ENCODE measurements at places on chromosomes 7 and 10.

DNA sequence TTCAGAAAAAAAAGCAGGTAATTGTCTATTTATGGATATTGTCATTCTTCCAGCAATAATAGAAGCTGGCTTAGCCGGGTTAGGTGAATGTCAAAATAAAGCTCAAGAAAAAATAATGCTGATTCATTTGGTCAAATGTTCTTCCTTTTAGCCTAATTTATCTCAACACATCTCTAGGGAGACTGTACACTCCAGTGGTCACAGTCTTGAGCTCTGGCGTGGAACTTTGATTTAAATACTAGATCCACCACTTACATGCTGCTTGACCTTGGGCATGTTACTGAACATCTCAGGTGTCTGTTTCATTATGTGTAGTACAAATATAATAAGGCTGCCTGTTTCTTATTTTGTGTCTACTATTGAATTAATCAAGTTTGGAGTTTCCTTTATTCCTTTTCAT is 22.0 kb downstream of the PRTFDC1 start:
- no peak for DNase-seq

DNA sequence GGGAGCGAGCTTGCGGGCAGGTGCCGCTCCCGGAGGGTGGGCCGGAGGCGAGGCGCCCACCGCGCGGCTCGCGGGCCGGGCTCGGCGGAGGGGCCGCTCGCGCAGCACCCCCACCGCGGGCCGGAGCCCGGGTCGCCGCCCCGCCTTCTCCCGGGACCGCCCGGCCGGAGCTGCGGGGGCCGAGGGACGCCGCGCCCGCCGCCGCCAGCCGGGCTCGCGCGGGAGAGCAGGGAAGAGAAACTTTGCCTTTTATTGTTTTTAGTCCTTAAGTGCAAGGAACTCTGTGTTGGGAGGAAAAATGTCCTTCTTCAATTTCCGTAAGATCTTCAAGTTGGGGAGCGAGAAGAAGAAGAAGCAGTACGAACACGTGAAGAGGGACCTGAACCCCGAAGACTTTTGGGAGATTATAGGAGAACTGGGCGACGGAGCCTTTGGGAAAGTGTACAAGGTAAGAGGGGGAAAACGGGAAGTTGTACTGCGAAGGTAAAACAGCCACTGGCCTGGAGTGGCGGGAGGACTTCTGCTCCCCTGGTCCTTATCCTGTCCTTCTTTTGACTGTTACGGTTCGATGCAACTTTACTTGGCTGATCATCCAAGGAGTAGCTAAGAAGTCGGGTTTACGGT is 620 bp downstream of the SLK start:
- DNase-seq: peak; percentile 70

DNA sequence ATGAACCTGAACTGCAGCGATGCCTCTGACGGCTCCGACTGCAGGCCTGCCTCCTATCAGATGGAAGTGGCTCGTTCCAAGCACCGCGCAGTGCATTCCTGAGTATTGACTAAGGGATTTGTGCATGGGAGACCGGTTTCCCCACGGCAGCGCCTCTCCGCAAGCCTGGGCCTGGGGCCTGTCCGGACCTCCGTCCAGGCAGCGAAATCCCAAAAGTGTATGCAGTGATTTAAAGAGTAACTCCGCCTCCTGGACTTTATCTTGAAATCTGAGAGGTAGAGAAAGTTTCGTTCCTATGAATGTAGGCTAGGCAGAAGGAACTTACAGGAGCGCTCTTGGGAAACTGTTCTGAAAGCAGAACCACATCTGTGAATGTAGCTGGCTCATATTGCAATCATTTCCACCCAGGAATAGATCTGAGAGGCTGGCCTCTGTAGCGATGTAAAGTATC is 106.2 kb upstream of the CELF2 start:
- DNase-seq: no peak

- DNase-seq: no peak
Observed at GRCh38 chr7:101243646-101244374, 1.1 kb downstream of the FIS1 start.

DNA sequence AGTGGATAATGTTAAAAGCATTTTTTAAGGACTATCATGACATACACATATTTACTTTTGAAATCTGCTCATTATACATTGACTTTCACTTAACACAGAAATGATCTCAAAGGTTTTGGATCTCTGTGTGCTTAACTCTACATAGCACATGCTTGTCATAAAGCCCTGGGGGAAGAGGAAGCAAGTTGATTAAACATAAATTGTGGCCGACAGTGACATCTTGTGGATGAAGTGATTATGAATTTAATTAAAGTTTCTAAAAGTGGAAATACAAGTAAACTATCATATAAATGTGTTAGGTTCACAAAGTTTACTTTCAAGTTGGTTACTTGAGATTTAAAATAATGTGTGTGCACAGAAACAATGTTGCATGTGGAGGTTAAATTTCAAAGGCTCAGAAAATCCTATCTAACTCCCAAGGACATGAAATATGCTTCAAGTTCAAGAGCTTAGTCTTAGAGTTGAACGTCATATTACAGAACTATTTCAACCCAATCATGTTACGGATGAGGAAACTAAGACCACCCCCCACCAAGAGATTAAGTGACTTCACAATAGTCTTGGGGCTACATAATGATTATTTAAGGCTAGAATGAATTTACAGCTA is 1247.8 kb downstream of the GATA3 start:
- DNase-seq: peak; percentile 88

DNA sequence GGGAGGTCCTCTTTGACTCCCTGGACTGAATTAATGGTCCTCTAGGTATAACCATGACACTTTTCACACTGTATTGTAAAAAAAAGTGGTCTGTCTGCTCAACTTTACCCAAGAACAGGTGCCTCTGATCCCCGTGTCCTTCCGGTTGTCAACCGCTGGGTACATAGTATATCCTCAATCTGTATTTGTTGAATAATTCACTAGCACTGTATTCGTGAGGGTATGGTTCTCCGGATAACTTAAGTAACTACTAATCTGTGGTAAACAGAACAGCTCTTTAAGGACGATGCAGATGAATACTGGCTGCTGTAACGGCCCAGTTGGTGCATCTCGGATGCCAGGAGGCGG is 472 bp upstream of the ADAM22 start:
- no peak for DNase-seq

DNA sequence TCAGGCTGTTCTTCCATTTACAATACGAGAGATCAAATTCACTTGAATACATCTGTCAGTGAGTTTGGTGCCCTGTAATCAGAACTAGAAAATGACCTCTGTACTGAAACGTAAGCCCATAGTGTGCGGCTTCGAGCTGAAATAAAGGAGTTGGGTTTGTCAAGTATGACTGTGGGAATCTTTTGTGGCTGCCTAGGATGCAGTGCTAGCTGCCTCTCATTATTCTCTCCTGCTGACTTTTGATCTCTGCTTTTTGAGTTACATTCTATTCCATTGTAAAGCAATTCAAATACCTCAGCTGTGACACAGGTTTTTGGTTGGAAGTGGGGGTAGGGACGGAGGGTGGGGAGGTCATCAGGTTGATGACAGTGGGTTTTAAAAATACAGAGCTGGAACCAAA is 40.4 kb downstream of the ICA1 start:
- no peak for DNase-seq

DNA sequence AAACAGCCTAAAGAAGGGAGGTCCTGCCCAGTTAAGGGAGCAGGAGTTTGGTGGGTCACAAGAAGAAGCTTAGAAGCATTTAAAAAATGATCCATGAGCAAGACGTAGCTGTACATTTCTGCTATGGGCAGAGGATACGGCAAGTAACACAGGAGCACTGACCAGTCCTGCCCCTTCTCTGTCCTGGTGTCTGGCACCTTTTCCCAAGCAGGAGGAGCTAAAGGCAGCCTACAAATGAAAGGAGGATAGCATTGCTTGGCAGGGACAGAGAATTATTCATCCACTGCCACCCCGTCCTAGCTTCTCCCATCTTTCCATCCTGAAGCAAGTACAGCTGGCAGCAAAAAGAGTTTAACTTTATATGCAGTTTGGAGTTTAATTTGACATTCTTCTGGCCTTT is 1077.6 kb downstream of the TYW1 start:
- no peak for DNase-seq

GRCh38 chr7:1278543-1278942 is 45.9 kb downstream of the UNCX start:
- DNase-seq: no peak

- DNase-seq: no peak
Observed at GRCh38 chr7:38525857-38526256, 105.3 kb downstream of the AMPH start.

- DNase-seq: no peak
Observed at GRCh38 chr10:60003651-60004523, 97.5 kb upstream of the CCDC6 start.

- no peak for DNase-seq
Observed at GRCh38 chr10:132849546-132850031, 63.6 kb upstream of the NKX6-2 start.

GRCh38 chr10:95295031-95295755 is 4.4 kb upstream of the PDLIM1 start:
- DNase-seq: peak; percentile 93

DNA sequence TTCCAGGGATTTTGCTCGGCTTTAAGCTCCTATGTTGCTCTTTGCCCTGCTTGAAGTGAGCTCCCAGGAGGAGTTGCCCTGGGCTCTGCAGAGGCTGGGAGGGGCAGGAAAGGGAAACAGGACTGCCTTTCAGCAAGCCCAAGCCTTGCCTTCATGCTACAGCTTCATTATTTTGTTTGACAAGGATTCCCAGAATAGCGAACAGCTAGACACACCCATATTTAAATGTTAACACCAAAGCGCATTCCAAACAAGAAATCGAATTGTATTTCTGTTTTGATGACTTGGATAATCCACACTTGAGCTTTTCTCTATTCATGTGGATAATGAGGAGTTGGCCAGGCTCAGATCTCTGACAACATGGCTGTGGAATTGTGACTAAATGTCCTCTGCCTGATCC is 6.3 kb downstream of the KIAA1217 start:
- DNase-seq: no peak
